ENCODE measurements at places on chromosomes 5 and 9.

DNA sequence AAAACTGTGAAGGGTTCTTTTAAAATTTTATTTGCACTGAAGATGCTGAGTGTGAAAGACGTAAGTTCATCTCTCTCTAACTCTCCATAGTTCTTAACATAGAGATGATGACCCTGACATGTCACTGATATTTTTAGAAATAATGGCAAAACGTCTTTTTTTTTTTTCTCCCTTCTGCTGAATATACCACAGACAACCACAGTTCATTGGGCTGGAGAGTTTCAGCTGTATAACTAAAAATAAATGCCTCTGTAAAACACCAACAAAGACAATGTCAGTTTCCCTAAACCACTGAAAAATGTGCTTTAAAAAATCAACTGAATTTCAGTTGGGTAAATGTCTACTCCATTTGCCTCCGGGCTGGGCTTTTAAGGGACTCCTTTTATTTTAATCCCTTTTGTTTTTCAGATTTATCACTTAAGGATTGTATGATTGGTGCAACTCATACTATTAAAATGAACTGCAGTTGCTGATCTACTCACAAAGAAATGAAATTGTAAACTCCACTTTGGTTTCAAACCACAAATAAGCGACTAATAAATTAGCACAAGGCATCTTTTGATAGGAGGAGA, 830.9 kb upstream of the WWC1 start:
- no peak for DNase-seq

DNA sequence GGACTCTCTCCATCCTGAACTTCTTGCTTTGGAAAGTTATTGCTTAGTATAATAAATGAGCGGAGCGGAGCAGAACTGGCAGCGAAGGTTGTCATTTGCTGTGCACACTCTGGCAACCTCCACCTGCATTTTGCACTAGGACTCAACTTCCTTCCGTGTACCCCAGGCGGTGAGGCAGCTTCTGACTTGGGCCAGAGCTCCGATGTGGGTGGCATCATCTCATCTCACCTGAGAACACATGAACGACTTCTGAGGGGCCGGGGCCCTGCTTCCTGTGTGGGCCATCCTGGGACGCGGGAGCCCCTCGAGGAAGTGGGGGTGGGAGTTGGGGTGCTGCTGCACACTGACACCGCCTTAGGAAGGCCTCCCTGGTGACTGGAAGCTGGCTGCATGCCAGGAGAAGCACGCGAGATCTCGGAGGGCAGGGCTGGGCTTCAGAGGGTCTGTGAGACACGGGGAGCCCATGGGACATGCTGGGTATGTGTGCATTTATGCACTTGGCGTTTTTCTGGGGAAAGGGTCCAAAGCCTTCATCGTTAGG, 56.5 kb upstream of the COL5A1 start:
- DNase-seq: no peak

GRCh38 chr9:107976767-107977166, 487.2 kb upstream of the KLF4 start:
- no peak for DNase-seq

DNA sequence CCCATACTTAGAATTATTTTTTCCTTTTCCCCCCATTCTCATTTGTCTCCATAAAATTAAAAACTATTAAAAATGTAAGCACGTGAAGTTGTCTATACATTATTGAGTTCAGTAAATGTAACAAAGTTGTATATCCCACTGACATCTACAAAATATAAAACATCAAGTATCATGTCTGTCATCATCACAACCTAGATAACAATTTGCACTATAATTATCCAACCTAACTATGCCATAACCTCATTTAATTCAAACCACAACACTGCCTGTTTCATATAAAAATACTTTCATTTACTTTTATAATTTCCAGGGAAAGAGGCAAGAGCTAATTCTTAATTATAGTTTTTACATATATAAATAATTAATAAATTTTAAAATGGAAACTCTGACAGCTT, 9.1 kb downstream of the EFNA5 start:
- no peak for DNase-seq
